ENCODE measurements at places on chromosomes 7 and 10. TPM values are rescaled to one million over a fixed set of nuclear protein-coding genes. Genes with fewer than 3 reads are reported as not detected.
A peak's percentile ranks its signal among the peaks of the same experiment; 100 is the strongest.

CYP2C18 gene
- polyA plus RNA-seq, result not detected

LRRC17 gene
- 35.7 TPM for polyA plus RNA-seq

CARD11 gene
- polyA plus RNA-seq, result 0.24 TPM

DGKI gene
- polyA plus RNA-seq, result 0.37 TPM

DPP6 gene
- polyA plus RNA-seq, result 5.7 TPM

LRRC18 gene
- polyA plus RNA-seq, result 0.07 TPM

GRCh38 chr10:45373003-45373575 is 927 bp upstream of the ALOX5 start:
- no peak for DNase-seq

DNA sequence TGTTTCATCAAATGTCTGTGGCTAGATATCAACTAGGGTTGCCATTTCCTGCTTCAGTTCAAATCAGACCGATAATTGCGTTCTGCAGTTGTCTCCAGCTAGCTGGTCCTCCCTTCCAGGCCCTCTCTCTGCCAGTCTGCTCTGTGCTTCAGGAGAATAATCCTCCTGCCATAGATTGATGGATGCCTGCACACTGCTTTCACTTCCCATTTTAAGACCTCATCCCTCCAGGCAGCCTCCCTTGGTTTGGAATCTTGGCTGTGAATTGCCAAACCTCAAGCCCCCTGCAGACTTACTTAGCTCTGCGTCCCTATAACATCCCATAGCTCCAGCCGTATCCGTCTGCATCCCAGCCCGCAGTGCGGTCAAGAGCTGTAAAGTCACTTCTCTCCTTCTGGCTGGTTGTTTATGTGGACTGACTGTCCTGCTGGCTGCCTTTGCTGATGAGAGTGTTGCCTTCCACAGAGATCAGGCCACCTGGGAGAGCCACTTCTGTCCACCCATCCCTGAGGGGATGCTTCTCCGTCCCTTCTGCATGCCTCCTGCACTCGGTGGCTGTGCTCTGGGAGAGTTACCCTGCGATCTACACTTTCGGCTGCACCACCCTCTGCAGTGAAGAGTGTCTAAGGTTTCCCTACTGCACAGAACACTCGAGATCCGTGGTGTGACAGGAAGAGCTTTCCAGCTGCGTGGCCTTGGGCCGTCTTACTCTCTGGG is 22.4 kb upstream of the KLF6 start:
- DNase-seq, result no peak

GRCh38 chr10:101575580-101576210 is 12.4 kb downstream of the POLL start:
- DNase-seq, result no peak

DNA sequence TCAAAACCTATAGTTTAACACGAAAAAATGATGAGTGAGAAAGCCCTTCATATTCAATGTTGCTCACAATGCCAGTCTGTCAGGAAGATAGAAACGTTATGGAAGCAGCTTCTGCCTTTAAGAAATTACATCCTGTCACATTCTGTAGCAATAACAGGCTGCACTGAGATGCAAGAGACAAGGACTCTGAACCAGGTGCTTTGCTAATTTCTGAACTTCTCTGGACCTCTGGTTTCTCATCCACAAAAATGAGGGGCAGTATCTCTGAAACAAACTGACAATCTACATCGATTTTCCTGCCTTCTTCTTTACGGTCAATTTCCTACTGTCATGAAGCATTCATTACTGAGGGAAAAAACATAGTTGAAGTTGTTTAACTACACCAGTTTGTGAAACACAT is 234.0 kb downstream of the SNX13 start:
- no peak for DNase-seq

GRCh38 chr10:75399461-75400162 is 2.0 kb downstream of the ZNF503 start:
- peak; percentile 69 for DNase-seq

DNA sequence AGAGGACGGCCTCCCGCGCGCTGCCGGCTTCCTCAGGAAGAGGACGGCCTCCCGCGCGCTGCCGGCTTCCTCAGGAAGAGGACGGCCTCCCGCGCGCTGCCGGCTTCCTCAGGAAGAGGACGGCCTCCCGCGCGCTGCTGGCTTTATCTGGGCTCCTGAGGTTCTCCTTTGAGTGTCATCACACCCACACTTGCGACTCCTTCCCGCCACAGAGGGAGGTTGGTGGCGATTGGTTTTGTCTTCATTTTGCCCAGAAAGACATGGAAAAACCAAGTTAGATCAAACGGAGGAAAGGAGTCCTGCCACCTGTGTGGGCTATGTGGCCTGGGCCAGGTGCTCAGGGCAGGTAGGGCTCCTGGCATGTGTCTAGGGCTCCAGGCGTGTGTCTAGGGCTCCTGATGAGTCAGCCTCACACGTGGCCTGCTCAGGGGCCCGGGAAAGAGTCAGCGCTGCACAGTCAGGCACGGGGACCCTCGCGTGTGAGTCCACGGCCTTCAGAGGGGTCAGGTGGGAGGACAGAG is 138.0 kb downstream of the VIPR2 start:
- no peak for DNase-seq

GRCh38 chr10:8967061-8967460 is 912.6 kb downstream of the GATA3 start:
- DNase-seq, result peak; percentile 38

DNA sequence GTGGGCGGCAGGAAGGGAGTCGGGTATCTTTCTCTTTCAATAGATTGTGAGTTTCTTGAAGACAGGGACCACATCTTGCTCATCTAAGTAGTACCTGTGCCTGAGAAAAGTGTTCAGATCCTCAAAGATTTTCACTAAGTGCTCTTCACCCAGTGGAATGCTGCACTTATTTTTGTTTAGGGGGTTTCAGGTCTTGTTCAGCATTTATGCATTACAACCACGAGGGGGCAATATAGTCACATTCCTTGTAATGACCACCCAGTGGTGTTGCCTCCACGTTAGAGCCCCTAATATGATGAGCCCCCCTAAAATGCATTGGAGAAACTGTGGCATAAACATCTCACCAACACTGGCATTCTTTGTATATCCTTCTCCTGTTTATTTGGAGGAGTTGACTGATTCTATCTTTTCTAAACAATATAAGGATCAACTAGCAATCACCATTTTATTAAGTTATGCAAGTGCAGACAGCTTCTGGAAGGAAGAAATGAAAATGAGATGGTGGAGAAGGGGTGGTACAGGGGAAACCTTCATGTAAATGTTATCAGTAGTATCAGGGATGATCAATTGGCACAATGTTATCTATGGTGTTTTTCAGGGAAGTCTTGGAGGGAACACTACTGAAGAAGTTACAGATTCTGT is 3.1 kb upstream of the PAPSS2 start:
- DNase-seq, result peak; percentile 46

DNA sequence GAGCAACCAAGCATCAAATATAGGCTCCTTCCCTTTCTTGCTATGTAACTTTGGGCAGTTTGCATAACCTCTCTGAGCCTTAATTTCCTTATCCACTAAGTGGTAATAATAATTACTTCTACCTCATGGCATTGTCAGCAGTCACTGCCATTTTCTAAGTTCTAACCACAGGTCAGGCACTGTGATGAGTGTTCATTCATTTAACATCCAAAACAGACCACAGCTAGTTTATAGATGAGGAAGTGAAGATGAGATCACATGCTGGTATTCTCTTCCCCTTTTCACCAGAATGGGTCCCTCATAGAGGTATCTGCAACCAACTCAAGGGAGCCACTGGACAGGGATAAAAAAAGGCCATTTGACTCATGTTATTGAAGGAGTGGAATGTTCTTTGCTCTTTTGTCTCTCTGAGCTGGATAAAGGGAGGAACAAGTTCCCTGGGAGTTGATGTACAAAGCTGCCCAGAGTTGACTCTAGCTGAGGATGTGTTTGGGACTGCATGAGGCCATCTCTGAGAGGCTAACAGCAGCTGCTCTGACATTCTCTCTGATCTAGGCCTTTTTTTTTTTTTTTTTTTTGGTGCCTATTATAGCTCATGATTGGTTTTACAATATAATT is 65.0 kb downstream of the DNAJC12 start:
- DNase-seq, result no peak

- no peak for DNase-seq
These were observed 71.5 kb downstream of the PTF1A start for GRCh38 chr10:23263441-23264164.

GRCh38 chr10:110610308-110610774 is 33.8 kb upstream of the RBM20 start:
- peak; percentile 51 for DNase-seq

DNA sequence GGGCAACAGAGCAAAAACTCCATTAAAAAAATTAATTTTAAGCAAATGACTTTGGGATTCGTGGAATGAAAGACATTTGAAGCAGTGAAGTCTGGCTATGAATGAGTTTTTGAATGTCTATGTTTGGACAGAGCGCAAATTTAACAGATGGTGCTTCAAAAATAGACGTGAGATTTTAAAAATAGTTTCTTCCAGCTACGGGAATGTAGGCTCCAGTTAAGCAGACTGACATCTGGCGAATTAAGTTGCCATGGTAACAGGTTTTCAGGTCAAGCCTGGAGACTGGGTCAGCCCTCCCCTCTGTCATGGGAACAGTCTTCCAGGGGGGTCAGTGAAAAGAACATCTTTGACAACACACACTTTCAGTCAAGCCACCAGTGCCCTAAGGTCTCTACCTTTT is 62.0 kb downstream of the MYOF start:
- DNase-seq, result peak; percentile 82

DNA sequence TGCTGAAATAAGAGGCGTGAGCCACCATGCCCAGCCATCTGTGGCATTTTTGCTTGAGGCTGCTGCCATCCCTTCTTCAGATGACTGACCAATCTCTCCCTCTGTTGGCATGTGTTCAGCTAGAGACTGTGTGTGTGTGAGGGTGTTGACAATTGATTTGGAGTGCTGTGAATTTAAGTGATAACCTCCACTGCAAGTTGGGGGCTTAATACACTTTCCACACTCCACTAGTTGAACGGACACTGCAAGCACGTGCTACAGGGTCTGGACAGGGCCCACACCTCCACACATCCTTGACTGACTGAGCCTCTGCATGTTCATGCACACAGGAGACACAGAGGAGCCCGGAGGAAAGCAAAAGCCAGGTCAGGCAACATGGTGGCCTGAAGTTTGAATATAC is 51.3 kb downstream of the BRAF start:
- DNase-seq, result no peak

GRCh38 chr7:138878856-138879255 is 80.9 kb upstream of the ATP6V0A4 start:
- no peak for DNase-seq

DNA sequence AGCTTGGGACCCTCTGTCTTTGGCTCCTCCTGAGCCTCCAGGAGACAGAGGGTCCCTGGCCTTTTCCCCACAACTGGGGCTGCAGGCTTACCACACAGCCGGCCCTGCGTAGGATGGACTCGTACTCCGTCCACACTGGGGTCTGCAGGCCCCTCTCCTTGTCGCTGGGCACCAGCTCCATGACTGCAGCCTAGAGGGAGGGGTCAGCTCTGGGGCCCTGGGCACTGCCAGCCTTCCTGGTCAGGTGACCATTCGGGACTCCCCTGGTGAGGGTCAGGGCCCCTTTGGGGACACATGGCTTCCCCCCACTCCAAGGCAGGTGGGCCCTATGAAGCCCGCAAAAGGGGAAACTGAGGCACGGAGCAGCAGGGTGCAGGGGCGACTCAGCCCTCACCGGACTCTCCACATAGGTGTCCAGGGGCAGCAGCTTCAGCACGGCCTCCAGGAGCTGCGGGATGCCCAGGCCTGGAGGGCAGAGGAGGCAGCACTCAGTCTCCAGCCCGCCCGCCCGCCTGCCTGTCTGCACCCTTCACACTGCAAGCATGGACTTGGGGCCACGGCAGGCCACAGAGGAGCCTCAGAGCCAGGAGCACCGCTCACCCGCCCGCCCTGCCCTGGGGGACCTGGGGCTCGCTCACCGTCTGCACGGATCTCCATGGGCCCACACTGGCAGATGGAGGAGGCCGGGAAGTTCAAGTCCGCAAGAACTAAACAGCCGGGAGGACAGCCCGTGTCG is 1.1 kb downstream of the FUOM start:
- DNase-seq, result no peak

DNA sequence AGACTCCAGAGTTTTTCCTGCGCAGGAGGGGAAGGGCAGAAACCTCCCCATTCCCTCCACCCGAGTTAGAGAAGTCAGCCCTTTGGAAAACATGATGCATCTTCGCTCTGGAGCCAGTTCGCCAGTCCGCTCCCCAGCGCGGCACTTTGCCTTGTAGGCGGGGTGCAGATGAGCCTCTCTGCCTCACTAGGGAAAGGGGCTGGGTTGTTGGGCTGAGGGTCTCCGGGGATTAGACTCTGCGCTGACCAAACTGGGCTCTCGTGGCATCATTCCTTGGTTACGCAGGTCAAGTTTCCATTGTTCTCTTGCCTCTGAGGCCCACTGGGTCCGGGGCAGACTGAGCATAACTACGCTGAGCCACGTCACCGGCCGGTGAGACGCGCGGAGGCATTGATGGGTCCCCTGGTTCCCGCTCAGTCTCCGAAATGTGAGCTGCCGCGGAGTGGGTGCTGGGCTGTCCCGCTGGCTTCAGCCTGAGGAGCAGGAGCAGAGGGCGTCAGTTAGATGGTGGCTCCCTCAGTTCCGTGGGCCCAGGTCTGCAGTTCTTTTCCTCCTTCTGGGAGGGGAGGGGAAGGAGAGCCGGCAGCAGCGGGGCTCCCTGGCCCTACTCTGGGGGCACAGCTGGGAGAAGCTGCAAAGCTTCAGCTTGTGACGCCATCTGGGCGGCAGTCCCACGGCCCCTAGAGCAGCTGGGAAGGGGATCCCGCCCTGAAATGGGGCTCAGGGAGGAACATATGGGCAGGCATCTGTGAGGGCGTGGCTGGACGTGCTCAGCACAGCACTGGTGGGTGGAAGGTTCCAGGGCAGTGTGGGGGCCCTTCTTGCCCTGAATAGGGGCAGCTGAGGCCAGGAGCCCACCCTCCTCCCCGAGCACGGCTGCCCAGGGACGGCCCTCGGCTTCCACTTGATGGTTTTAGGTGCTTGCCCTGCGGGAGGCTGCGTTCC is 121.3 kb upstream of the BTBD16 start:
- DNase-seq, result peak; percentile 88

GRCh38 chr10:1672001-1672781 is 65.1 kb downstream of the ADARB2 start:
- no peak for DNase-seq

DNA sequence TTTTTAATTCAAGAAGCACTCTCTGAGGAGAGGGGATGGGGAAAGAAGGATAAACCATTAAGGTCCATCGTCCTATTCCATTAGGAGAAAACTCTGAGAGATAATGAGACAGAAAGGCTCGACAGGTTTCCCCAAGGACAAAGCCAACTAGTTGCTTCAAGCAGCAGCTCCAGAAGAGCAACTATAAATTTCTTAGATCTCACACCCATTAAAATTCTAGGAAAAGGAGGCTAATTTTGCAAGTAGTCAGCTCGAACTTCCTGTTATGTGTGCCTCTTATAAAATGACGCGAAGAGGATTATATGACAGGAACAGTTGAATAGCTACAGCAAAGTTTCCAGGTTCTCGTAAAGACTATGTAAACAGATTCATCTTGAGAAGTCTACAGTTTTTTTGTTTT is 52.0 kb upstream of the ST8SIA6 start:
- DNase-seq, result no peak

- no peak for DNase-seq
These were observed 199.7 kb upstream of the MAGI2 start for GRCh38 chr7:79653136-79653631.

Data from muscle of arm (tissue), 14 donors.